ENCODE measurements at places on chromosomes 12 and 14. TPM values are rescaled to one million over a fixed set of nuclear protein-coding genes. Genes with fewer than 3 reads are reported as not detected.

DNA sequence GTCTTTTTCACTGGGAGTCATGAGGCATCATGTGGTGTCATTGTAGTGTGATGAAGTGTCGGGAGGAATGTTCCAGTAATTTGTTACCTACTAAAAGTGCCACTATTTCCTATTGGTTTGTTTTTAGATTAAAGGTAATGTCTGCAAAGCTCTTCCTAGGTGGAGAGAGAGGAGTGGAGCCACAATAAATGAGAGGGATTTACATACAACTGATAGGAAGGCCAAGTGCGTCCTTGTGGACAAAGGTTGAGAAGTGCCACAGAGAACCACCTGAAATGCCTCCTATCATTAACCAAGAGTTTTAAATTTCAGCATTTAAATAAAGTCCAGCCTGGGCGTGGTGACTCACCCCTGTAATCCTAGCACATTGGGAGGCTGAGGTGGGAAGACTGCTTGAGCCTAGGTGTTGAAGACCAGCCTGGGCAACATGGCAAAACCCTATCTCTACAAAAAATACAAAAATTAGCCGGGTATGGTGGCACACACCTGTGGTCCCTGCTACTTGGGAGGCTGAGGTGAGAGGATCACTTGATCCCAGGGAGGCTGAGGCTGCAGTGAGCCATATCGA, 2.5 kb upstream of the SNX6 start:
- H3K36me3 ChIP-seq = no peaks in the 10 kb centered on the region
- H3K4me3 ChIP-seq = no peak overlapping the region
- DNase-seq = no peak

DNA sequence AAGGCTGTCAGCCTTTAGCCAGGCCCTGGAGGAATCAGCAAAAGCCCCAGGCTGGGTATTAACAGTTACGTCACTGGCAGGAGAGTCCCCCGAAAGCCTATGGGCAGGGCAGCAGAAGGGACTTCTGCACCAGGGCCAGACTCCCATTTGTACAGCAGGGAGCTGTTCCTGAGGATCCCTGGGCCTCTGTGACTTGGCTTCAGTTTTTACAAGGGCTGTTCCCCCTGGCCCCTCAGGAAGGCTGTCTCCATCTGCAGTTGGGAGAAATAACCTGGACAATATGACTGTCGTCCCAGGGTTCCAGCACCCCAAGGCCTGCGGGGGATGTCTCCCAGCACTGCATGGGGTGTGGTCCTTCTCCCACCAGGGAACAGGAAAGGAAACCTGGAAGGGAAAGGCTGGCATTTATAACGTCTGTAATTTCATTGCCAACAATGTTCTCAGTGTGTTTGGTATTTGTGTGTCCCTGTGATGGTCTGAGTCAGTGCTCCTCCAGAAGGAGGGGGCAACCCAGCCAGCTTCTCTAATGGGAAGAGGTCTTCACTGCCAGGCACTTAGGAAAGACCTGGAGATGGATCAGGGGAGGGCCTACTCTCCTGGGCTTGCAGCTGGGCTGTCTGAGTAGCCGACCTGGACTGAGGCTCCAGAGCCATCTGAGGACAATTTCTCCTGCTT, 42.4 kb downstream of the ERH start:
- H3K4me3 ChIP-seq = no peak overlapping the region
- no peak overlapping the region for H3K27ac ChIP-seq
- no peaks in the 10 kb centered on the region for H3K36me3 ChIP-seq
- H3K27me3 ChIP-seq = no peaks in the 10 kb centered on the region
- no peak for DNase-seq

Gene RTL1
- total RNA-seq = not detected

Gene KLRB1
- 4.3 TPM for total RNA-seq

- no peak overlapping the region for H3K27ac ChIP-seq
- H3K4me1 ChIP-seq = no peaks in the 10 kb centered on the region
- no peak for DNase-seq
- H3K27me3 ChIP-seq = no peaks in the 10 kb centered on the region
Measured at GRCh38 chr14:32013083-32013482, 64.0 kb upstream of the ARHGAP5 start.

Gene KRT72
- total RNA-seq = not detected

DNA sequence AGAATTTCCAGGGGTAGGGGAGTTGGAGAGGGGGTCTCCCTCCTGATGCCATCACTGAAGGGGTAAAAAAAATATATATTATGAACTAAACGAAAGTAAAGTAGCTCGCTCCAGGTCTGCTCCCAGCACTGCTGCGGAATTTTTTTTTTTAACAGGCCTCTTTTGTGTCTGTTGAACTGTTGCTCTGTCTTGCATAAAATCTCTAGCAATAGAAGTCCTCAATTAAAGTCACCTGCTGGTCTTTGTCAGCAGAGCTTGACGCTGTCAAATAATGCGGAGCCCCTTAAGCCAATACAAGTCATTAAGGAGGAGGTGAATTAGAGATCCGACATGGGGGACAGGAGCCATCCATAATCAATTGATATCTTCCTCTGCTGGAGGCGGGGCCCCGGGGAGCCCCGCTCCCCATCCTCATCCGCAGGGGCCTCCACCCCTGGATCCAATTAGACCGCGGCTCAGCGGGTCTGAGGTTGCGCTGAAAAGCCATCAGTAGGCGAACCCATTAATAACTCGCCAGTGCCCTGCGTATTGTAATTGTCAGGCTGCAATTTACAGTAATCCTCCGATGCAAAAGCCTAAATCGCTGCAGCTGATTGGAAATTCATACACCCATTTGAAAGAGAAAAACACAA, 85.6 kb downstream of the DICER1 start:
- DNase-seq = no peak
- no peaks in the 10 kb centered on the region for H3K27me3 ChIP-seq
- H3K4me1 ChIP-seq = no peaks in the 10 kb centered on the region
- no peaks in the 10 kb centered on the region for H3K36me3 ChIP-seq
- H3K27ac ChIP-seq = no peak overlapping the region
- no peak overlapping the region for H3K4me3 ChIP-seq

All from lower lobe of right lung (tissue), 2 donors.